ENCODE measurements at places on chromosomes 3 and 15.

GRCh38 chr3:60579734-60580133 lies 671.5 kb downstream of the FHIT start:
- no peak for DNase-seq

DNA sequence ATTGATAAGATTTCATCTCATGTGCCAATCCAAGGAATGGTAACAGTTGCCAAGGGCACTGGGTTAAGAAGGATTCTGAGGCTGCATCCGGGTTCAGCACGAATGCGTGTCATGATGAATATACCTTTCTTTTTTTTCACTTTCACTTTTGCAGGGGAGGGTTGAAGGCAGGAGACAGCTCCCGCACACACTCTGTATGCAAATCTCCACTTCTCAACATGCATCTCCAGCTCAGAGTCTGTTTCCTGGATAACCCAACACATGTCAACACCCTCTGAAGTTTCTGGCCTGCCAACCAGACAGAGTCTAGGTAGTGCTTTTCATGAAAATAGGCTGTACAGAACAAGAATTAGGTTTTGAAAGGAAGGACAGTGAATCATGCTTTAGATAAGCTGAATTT lies 21.6 kb downstream of the B4GALT4 start:
- DNase-seq: no peak

GRCh38 chr15:98983334-98983733 lies 24.3 kb downstream of the PGPEP1L start:
- DNase-seq: no peak

DNA sequence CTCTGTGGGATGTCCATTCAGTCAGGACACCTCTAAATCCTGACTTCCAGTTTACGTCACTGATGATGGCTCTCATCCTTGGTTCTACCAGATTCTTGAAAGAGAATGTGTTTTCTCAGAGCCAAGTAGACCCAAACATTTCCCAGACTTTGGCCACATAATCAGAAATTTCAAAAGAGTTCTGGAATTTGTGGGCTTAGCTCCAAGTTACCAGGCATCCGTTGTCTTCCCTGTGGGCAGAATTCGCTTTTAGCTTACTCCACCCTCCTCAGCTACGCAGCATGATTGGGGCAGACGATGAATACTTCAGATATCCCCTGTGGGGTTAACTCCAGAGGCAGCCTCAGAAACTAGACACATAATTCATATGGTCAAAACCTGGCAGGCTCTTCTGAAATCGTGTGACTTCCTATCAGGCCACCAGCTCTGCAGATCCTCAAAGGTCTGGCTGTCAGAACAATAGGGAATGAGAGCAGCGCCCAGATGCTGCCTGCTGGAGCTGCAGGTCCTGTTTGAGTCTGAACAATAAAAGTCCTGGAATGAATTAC lies 30.6 kb downstream of the CRTC3 start:
- DNase-seq: no peak

GRCh38 chr3:137116619-137117018 lies 158.8 kb downstream of the IL20RB start:
- DNase-seq: no peak

DNA sequence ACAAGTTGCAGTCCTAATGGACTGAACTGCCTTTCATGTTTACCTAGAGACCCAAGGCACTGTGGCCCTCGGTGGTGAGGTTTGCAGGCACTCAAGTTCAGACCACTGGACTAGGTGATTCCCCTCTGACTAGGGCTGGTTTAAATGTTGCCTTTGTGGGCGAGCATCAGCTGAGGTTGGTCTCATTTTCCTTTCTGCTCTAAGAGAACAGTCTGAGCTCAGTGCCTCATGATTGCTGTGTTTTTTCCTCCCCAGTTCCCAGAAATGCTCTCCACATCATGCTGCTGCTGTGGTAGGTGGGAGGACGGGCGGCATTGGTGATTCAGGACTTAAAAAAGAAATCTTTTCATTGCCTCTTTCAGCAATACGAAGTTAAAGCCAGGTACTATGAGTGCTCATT lies 237.2 kb downstream of the MBNL1 start:
- DNase-seq: no peak

DNA sequence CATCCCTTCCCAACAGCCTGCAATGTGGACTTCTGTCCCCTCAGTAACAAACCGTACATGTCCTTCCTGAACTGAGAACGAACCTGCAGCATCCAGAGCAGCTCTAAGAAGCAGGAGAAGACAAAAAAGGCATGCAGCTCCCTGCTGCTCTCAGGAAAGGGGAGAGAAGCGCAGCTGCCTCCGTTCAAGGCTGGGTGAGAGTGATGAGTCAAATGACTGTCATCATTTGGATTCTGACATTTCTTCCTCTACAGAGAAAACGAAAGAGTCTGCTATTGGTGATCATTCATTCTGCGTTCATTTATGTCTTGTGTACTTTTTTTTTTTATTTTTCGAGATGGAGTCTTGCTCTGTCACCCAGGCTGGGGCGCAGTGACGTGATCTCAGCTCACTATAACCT lies 677.8 kb downstream of the FHIT start:
- DNase-seq: no peak

DNA sequence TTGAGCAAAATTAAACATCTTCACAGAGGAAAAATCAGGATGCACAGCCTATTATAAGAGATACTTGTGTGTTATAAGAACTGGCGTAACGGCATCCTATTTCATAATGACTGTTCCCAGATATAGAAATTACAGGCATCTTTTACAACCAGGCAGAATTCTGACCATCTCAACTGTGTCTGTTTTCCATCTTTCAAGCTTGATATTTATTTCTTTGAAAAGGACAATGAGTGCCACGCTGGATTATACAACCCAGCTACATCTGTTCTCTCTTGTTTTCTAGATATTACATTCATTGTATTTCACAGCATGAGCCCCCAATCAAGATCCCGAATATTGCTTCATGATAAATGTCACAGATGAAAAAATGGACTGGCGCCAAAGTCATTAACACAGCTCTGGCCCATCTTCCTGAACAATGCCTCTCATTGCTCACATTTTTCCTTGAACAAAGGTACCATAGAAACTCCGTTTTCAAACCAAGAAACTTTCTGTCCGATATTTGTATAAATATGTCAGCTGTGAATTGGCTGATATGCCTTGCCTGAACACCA lies 420.6 kb downstream of the TBL1XR1 start:
- no peak for DNase-seq

GRCh38 chr3:32698506-32698905 lies 13.5 kb downstream of the CNOT10 start:
- no peak for DNase-seq

DNA sequence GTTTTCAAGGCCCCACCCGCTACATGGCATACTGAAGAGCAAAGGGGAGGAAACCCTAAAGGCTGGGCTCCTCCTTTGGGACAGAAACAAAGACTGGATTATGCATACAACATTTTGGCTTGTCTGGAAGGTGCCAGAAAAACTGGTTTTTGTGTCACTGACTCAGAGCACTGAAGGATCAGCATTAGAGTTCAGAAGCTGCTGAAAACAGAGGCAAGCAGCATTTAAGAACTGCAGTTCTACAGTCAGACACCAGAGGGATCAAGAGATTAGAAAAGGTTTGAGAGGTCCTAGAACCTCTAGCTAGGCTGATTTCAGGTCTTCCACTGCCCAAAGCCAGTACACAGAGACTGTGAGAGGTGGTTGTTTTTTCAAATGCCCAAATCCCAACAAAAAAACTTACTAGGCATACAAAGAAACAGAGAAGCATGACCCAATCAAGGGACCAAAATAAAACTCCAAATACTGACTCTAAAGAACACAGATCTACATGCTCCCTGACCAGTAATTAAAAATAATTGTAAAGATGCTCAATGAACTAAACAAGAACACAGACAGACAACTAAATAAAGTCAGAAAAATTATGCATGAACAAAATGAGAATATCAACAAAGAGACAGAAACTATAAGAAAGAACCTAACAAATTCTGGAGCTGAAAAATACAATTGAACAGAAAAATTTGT lies 91.2 kb downstream of the SENP2 start:
- no peak for DNase-seq

DNA sequence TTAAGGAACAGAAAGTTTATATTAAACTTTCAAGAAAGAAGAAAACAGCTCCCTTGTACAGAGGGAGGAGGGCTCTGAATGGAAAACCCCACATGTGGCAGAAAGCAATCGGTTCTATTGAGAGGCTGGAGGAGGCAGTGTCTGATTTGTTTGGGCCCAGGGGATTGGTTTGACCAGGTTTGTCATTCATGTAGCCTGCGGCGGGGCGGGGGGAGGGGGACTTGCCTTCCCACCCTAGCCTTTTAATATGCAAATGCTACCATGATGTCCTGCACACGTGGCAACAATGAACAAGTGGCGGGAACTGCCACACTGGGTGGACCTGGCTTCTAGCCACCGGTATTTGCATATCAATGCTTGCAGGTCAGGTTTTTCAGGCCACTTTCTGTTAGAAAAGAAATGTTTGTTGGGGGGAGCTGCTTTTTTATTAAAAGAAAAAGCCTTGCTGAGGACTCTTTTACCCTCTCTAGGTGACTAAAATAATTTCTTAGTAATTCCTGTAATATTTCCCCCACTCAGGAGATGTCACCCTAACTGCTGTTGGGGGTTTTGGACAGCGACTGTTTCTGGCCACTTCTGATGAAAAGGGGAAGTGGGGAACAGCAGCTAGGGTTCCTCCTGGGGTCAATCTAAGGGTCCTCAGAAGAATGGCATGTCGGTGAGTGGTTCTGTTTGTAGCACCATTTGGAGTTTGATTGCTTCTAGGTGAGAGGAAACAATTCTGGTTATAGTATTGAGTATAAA lies 691.2 kb downstream of the TBL1XR1 start:
- no peak for DNase-seq

GRCh38 chr15:49621401-49621811 lies 558 bp downstream of the DTWD1 start:
- DNase-seq: no peak

GRCh38 chr3:13662238-13662847 lies 113.4 kb downstream of the FBLN2 start:
- DNase-seq: no peak

GRCh38 chr3:112128843-112129727 lies 4.0 kb downstream of the GCSAM start:
- DNase-seq: no peak

- DNase-seq: no peak
Measured at GRCh38 chr3:7275396-7275795, 414.5 kb downstream of the GRM7 start.

DNA sequence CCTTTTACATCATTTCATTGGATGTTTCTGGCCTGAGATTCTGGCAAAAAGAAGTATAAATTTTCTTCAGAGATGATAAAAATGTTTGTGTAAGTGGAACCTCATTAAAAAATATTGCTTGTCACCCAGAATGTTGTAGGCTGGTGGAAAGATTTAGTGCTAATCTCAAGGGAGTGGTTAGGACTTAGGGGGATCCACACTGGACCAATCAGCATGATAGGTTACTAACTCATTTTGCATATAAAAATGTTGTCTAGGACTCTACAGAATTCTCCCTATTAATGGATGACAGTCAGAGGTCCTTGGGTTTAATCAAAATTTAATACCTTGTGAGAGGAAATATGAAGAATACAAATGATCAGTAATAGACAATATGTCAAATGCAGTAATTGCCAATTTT lies 108.6 kb upstream of the TNIK start:
- no peak for DNase-seq

DNA sequence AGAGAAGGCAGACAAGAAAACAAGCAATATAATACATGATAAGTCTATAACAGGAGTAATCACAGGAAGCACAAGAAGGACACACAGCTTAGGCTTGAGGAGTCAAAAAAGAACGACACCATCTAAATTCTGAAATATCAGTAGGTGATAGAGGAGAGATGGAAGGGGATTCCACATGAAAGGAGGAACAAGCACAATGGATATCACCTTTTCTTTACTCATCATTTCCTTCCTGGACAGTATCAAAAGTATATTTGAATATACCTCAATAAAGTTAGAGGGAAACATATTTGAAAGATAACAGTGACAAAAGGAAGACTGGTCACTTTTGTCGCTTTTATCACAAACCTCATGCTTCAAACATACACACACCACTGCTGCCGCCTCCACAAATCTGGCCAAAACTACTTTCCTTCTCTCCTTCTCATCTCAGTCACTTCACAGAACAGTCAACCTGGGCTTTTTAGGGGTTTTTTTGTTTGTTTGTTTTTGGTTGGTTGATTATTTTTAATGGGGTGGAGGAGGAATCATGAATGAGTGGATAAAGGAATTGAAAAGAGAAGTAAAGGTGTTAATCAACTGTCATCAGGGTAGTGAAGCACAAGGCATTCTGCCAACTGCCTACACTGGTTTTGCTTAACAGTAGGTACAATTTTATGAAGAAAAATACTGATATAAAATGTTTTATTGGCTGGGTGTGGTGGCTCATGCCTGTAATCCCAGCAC lies 18.5 kb downstream of the DENND4A start:
- DNase-seq: no peak

DNA sequence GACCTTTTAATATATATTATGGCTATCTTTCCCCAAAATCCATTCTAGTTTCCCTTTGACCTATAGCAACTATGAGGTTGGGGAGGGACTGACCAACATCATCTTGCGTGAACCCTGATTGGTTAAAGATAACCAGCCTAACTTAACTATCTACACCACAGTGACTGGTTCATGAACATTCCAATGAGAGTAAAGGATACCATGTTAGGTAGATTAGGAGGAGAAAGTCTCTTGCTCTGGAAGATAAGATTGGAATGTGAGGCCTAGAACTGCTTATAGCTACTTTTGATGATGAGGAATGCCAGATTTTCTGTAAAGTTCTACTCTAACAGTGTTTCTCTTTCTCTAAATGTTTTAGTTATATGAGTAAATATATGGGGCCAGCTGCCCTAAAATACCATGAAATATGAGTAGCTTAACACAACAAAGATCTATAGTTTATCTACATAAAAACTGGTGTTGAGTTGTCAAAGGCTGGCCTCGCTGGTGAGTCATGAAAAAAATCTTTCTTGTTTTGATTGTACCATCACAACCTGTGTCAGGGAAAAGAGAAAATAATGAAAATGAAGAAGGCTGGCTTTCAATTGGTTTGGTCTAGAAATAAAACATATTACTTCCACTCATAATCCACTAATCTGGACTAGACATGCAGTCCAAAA lies 481.4 kb downstream of the NSUN3 start:
- no peak for DNase-seq

DNA sequence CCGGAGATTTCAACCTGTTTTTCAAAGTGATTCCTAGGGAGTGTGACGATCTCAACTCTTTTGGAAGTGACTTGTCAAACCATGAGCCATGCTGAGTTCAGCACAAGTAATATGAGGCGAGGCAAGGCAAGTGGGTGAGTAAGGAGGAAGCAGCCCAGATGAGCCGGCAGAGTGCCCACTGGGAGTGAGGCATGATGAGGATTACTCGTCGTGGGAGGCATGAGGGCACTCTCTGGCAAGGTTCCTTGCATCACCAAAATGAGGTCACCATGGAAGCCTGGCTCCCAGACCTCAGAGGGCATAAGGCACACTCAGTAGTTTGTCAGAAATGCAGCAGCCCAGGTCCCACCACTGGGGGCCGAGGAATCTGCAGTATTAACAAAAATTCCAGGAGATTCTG lies 636.1 kb downstream of the MAGI1 start:
- no peak for DNase-seq

DNA sequence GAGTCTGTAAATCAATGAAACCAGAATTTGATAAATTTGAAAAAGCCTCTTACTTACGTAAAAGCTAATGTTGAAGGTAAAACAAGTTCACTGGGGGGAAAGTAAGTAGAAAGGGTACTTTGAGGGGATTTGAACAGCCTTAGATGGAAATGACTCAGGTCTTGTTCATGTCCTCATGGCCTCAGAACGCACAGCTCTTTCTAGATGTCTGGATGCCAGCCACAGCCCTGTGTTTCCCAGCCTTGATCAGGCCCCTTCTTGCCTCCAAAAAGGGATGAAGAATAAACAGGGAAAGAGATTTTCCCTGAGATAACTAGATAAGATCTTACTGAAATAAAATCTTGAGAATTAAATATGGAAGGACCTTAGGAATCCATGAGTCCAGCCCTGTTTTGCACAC lies 237.1 kb upstream of the GOLGA6L4 start:
- no peak for DNase-seq

Measured in right forelimb (tissue), 1 donor.